ENCODE measurements at places on chromosomes 7 and 10.

GRCh38 chr7:47806701-47807103, 141.6 kb downstream of the PKD1L1 start:
- no peak for DNase-seq

DNA sequence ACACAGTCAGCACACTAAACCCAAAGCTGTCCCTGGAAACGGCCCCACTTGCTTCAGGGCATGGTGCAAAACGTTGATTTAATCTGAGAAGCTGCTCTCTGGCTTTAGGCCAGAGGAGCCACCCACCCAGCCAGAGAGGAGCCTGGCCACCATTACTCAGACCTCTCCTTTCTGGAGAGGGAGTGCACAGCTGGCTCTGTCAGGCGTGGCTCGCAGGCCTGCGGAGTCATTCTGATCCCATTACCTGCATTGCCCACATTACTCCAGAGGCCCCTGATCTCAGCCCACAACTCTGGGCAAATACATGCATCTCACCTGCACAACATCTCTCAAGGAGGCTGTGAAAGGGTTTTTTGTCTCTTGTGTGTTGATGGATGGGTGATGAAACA, 370.0 kb upstream of the IGFBP3 start:
- DNase-seq = no peak

GRCh38 chr7:26265499-26266075, 26.1 kb upstream of the SNX10 start:
- DNase-seq = no peak

GRCh38 chr10:35299016-35299415, 37.3 kb upstream of the CCNY start:
- DNase-seq = no peak

- DNase-seq = peak; percentile 35
These were observed 13.9 kb downstream of the DNAJC1 start for GRCh38 chr10:21989453-21990154.

DNA sequence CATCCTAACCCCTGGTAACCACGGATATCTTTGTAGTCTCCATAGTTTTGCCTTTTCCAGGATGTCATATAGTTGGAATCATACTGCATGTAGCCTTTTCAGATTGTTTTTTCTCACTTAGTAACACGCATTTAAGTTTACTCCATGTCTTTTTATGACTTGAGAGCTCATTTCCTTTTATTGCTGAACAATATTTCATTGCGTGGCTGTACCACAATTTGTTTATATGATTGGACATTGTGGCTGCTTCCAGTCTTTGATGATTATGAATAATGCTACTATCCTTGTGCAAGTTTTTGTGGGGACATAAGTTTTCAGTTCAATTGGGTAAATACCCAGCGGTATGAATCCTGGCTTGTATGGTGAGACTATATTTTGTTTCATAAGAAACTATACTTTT, 60.8 kb downstream of the AOAH start:
- no peak for DNase-seq

DNA sequence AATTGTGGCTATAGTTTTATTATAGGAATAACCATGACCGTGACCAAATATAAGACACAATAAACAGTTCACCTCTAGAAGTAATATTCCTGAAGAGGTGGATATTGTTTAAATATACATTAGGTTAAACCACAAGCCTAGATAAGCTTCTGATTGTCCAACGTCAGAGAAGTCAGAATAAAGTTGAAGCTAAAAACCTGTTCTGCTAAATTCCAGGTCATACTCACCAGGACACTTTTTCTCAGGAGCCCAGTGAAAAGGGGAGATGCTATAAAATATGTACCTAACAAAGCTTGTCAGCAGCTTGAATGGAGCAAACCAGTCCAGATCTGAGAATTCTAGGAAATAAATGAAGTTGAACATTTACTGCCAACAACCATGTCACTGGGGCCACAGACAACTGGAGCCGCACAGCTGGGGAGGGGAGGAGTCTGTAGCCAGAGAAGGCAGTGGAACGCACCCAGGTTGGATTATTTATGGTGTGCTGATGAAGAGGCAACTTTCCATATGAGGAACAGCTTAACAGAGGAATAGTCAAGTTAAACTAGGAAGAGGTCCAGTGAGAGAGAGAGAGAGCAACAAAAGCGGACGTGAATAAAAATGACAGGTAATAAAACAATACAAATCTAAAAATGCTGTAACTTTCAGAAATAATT, 191.1 kb downstream of the ZNF438 start:
- no peak for DNase-seq

DNA sequence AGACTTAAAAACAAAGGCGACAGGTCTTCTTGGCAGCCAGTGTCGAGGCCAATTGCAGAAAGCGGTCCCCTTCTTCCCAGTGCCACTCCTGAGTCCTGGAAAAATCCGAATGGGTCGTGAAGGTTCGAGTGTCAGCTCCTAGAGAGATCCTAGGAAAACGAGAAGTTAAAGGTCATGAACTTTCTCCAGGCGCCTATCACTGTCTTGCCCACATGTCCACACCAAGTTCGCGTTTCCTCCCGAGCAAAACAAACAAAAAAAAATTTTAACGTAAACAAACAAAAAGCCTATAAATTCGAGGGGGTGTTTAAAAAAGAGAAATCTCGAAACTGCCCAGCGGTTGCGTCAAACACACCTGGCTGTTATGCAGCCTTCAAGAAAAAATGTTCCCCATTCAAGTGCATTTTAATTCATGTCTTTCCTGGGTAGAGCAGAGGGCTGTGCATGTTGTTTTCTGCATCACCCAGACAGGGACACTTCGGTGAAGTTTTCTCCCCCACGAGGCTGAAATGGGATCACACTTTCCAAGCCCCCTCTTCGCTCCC, 1.5 kb downstream of the ARHGAP21 start:
- DNase-seq = no peak

DNA sequence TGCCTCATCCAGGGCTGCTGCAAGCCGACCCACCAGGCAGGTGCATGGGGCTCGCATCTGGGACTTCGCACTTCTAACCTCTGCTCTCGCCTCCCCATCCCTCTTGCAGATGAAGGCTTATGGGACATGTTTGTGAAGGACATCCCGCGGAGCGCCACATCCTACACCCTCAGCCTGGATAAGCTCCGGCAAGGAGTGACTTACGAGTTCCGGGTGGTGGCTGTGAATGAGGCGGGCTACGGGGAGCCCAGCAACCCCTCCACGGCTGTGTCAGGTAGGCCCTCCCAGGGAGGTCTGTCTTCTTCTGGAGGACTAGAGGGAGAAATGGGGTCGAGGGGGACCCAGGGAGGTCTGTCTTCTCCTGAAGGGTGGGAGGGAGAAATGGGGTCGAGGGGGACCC, 448.9 kb upstream of the FOXK1 start:
- no peak for DNase-seq

- DNase-seq = no peak
These were observed 524.8 kb downstream of the GRM8 start for GRCh38 chr7:126727930-126728391.

DNA sequence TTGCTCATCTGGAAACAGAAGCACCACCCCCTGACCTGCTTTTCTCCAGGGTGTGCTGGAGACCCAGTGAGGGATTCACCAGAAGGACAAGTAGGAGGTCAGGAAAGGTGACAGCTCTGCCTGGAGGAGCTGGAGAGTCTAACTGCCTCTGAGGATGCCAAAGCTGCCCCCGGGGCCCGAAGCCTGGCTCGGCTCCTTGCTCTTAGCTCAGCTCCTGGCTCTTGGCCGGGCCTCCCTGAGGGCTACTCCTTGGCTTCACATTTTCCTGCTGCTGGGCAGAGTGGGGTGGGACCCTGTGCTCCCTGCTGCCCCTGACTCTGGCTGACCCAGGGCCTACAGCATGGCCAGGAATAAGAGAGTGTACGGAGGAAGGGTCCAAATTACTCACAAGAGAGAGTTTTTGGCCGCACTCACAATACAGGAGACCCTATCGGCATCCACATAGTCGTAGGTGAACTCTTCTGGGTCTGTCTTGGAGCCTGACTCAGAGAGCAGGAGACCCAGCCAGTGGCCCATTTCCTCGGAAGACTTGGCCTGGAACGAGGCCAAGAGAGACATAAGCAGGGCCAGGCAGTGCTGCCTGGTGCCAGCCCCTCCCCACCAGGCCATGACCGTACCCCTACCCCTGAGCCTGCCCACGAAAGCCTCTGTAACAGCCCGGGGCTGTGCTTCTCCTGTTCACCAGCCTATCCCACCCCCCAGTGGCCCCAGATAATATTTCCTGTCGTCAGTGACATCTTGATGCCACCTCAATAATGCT, 63.1 kb downstream of the VWA2 start:
- no peak for DNase-seq

- DNase-seq = no peak
These were observed 14.3 kb downstream of the INSIG1 start for GRCh38 chr7:155311826-155312537.

DNA sequence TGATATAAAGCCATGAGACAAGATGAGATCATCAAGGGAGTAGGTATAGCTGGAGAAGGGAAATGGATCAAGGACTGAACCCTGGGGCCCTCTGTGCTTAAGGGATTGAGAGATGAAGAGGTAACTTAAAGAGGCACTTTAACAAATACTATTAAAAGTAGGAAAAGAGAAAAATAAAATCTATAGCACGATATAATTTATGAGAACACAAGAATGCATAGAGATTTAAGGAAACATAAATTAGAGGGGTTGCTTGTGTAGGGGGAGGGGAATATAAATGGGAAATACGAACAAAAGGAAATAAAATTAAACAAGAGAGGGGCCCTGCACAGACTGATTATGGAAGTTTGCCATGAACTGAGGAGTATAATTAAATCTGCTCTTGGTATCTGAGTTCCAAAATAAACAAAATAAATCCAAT, 15.6 kb upstream of the LRRC17 start:
- DNase-seq = no peak

- DNase-seq = no peak
These were observed 68.7 kb downstream of the AFAP1L2 start for GRCh38 chr10:114335614-114336013.

DNA sequence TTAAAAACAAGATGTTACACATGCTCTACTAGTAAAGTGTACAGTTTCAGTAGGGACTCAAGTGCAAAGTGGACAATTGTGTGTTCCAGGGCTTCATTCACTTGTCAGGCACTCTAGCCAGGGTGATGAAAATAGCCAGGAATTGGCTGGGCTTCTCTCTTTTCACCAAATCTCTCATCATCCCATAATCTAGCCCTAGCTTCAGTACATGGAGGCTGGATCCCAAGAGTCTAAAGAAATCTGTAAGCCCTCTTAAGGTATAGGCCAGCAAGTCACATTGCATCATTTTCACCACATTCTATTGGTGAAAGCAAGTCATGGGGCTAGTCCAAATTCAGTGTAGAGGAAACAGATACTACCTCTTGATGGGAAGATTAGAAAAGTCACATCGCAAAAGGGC, 47.3 kb upstream of the C1GALT1 start:
- no peak for DNase-seq

- no peak for DNase-seq
These were observed 133.0 kb upstream of the TNS3 start for GRCh38 chr7:47714669-47715607.

GRCh38 chr7:79221211-79221610, 232.3 kb downstream of the MAGI2 start:
- DNase-seq = no peak

GRCh38 chr7:158252081-158252836, 335.4 kb downstream of the PTPRN2 start:
- no peak for DNase-seq

DNA sequence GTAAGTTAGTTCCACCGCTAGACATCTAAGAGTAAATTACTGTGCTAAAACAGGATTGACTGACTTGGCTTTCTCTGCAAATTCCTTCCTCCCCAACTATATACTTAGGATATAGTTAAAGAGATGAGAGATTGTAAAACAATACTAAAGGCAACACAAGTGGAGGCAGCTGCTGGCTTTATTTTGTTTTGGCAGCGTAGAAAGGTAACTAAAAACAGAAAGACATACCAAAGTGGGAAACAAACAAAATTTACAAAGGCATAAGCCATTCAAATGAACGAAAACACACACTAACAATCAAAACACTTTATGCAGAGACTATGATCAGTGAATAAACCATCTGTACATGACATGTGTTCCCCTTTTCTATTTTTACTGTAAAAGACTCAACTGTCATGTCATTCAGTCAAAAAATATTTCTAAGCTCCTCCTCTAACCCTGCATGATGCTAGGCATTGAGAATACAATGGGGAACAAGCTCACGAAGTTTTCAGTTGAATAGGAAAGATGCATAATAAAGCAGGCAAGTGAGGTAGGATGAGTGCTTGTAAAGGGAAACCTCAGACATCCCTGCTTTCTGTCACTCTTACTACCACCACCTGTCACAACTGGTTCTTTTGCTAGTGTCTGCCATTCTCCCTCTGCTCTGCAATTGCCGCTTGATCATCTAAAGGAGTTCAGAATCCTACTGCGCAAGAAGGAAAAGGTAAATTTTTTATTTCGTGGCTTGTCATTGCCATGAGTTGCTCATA, 64.2 kb upstream of the COL1A2 start:
- no peak for DNase-seq

DNA sequence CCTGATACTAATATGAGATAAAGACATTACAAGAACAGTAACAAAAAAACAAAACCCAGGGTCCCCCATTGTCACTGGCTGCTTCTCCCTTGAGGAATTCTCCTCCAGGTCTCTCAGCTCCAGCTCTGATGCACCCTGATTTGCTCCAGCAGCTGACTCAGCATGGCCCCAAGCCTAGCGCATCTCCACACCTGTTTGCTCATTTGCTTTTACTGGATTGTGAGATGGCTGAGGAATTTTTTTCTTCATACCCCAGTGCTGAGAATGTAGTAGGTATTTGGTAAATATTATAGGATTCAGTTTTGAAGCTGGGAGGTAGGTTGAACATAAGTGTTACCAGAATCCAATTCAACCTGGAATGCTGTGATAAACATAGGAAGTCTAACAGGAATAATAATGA, 171.9 kb downstream of the PKD1L1 start:
- DNase-seq = no peak

- no peak for DNase-seq
These were observed 150.3 kb upstream of the WNT16 start for GRCh38 chr7:121178452-121178851.

DNA sequence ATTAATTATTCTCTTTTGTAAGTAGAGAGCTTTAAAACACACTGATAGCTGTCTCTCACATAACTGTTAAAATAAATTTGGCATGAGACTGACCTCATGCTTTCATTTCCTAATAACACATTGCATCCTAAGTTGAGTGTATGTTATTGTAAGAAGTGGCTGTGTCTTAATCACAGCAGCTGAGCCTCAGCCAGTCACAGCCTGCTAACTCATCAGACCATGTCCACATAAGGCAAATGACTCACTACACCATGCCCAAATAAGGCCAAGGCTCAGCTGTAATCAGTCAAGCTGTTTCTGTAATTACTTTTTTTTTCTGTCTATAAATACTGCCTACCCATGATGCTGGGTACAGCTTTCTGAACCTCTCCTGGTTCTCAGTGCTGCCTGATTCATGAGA, 860.9 kb downstream of the XPNPEP1 start:
- no peak for DNase-seq

- no peak for DNase-seq
These were observed 2.8 kb upstream of the CYP3A4 start for GRCh38 chr7:99786726-99787335.
